Effector CD8-positive, alpha-beta T cell (primary cell): ENCODE measurements at places on chromosomes 6 and 20.

DNA sequence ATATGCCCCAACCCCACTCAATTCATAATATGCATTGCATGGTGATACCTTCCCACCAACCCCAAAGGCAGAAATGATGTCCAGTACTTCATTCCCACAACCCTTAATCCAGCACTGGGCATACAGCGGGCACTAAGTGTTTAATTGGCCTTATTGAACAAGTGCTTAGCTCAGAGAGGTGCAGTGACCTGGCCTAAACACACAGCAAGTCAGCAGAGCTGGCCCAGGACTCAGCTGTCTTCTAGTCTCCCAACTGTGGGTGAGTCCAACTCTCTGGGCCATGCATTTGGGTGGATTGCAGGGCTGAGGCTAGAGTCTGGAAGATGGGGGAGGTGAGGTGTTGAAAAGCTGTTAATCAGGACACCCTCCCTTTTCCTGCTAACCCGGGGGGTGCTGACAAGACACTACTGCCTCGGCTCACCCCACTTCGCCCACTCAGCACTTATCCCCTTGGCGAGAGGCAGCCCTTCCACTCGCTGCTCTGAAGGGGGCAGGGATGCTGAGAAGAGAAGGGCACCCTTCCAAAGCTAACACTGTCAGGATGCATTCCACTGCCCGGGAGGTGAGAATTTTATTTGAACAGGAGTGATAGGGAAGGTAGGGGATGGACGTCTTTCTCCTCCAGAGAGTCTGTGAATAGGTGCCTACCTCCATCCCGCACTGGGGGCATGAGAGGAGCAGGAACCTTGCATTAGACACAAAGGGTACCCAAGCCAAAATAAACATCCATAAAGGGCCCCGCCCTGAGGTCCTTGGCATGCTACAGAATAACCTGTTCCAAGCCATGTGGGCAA is 14.2 kb downstream of the KCNK5 start:
- no peak for DNase-seq

DNA sequence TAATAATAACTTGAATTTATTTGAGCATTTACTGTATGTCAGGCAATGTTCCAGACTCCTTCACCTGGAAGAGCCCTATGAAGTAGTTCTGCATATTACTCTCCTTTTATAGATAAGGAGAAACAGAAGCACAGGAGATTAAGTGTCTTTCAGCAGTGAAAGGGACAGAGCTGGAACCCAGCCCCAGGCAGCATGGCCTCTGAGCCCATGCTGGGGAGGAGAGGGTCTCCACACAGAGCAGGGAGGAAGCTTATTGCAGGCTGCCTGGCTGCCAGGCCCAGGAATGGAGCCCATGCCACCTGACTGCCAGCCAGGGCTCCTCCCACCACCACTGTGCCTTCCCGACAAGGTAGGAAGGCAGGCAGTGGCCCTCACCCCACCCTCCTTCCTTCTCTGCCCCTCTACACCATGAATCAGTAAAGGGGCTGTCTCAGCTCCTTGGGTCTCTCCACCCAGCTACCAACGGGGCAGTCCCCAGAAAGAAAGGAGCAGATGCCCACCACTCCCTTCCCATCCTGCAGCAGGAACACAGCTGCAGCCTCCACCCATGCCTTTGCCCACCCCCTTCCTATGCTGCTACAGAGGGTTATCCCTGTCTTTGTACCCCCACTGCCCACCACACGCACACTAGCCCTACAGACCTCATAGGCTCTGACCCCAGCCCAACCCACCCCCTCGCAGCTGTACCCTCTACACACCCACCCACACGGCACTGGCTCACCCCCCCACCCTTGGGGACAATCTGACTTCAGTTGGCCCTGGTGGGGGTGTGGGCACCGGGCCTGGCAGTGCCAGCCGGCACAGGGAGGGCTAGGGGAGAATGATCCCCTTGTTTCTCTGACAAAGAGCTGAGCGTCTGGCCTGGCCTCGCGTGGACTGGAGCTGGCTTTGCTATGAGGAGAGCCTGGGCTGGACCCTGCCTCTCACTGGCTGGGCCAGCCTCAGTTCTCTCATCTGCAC is 41.8 kb downstream of the TFEB start:
- DNase-seq = no peak

DNA sequence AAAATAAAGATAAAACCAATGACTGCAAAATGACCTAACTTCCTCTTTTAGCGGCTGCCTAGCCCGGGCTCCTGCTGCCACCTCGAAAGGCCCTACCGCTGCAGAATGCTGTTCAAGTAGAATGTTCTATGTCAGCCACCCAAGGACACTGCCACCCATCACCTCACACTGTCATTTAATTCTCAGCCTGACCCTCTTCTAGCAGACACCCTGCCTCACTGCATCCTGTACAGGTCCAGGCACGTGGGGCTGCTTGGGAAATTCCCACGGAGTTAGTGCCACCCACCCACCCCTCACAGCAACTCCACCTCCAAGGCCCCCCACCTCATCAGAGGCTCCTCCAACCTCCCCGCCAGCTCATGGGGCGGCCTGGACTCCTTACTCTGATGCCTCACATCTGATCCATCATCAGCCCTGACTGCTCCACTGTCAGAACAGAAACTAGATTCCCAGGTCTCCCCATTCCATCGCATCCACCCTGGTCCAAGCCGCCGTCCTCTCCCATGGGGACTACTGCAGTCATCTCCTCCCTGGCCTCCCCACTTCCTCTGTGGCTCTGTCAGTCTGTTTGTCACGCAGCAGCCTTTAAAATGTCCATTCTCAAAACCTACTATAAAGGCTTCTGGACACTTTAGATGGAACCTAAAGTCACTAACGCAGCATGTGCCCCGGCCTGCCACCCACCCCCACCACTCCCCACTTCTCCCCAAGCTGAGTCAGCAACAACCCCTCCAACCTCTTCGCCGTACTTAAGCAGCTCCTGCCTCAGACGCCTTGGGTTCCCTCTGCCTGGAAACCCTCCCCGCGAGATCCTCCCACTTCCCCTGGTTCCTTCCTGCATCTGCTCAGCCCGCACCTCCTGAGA is 17.0 kb downstream of the NFATC2 start:
- no peak for DNase-seq

DNA sequence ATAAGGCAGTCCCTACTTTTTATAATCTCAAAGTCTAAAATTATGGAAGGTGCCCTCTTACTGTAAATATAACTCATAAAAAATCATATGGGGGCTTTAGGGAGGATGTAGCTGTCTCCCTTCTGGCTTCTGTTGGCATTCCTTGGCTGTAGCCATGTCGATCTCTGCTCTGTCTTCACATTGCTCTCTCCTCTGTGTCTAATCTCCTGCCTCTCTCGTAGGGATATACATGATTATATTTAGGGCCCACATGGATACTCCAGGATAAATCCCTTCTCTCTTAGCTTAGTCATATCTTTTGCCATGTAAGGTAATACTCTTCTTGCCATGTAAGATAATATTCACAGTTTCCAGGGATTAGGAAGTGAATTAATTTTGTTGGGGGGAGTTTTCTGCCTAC is 28.6 kb downstream of the CDS2 start:
- DNase-seq = no peak

- DNase-seq = no peak
Observed at GRCh38 chr20:24678351-24679106, 209.1 kb downstream of the SYNDIG1 start.

GRCh38 chr6:79250107-79250514 is 15.6 kb upstream of the HMGN3 start:
- no peak for DNase-seq

- no peak for DNase-seq
Observed at GRCh38 chr6:17628873-17629272, 28.8 kb downstream of the FAM8A1 start.

GRCh38 chr20:62716198-62716940 is 7.7 kb downstream of the NTSR1 start:
- no peak for DNase-seq

GRCh38 chr20:59741073-59741472 is 136.7 kb downstream of the PHACTR3 start:
- no peak for DNase-seq

DNA sequence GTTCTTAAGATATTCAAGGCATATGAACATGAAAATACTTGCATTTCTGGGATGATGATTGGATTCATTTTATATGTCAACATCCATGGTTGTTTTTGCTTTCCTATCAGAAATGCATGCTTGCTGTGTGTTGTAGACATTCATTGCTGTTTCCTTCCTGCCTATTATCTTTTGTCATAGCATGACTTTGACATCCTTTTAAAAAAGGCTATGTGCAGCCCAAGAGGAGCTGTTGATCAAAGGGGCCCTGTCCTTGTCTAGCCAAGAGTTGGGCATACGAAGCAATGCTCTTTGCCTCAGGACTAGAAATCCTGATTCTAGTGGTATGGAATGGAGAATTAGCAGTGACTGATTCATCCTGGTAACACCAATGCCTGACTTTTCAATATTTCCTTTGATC is 143.1 kb downstream of the RNF144B start:
- no peak for DNase-seq

GRCh38 chr6:150567380-150567779 is 32.3 kb upstream of the PLEKHG1 start:
- no peak for DNase-seq

GRCh38 chr6:98200084-98200483 is 634.3 kb upstream of the POU3F2 start:
- DNase-seq = no peak

DNA sequence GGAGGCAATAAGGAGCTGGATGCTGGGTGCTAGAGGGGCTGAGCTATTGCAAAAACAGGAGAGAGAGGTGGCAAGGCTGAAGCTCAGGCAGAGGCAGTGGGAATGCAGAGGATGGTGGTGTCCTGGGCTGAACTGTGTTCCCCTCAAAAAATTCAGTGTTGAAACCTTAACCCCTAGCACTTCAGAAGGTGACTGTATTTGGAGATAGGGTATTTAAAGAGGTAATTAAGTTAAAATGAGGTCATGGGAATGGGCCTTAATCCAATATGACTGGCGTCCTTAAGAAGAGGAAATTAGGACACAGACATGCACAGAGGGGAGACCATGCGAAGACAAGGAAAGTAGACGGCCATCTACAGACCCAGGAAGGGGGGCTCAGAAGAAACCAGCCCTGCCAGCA is 11.5 kb upstream of the MMP9 start:
- DNase-seq = no peak

DNA sequence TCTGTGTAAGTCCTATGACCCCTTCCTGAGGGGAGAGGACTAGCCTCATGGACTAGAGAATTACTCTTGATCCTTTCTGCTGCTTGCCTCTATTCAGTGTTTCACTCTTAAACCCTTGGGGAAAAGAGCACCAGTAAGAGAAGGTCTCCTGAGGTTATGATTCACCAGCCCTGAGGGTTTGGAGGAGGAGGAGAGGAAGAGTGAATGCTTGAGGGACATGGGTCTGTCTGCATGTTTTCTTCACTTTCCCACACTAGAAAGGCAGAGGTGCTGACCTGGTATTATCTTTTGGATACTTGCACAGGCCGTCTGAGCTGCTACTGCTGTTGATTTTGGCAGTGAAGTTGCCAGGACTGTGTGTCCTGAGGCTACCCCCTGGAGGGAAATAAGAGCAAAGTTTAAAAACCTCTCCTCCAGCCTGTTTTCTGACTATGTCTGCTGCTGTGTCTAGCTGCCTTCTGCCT is 78.3 kb downstream of the CD109 start:
- no peak for DNase-seq

DNA sequence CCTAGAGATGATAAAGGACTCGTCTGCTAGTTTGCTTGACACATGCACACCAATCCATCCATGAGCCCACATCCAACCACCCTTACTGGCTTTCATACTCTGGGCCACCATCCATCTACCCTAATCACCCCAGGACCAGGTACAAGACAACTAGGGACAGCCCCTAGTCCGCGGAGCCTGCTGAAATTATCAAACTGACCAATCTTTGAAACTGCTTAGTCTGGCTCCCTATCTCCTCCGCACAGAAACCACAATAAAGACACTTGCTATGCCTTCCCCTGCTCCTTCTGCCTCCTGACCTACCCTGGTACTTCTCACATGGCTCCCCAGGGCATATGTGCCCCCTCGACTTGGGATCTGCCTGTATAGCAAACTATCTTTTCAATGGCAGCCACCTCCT is 33.1 kb downstream of the PXDC1 start:
- DNase-seq = no peak

DNA sequence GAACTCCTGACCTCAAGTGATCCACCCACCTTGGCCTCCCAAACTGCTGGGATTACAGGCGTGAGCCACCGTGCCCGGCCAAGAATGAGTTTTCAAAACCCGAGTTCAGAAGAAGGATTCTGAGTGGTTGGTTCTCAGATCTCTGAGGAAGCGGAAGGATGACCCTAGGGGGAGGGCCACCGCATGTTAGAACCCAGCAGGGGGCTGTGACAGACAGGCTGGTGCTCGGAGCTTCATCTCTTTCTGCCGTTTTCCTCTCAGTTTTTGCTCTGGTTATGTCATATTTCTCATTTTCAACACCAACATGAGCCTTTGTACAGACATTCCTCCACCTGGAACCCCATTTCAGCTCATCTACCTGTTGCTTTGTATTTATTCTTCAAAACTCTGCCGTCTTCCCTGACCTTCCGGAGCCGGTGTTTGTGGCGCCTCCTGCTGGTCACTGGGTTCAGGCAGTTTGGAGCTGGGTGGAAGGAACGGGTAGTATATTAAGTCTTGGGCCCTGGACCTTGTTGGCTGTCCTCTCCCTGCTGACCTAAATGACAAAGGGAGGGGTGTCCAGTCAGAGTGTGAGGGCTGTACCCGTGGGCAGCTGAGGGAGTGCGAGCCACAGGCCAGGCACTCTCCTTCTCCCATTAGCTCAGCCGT is at the start of gene DEFB123:
TSS of gene DEFB123 (plus strand) at position 621 of the 648 bp plus-strand sequence. CDS start 67 bp downstream, outside the sequence.
- DNase-seq = no peak

GRCh38 chr20:5451643-5452210 is 135.0 kb upstream of the PROKR2 start:
- no peak for DNase-seq

- DNase-seq = no peak
Observed at GRCh38 chr6:15106958-15107643, 138.8 kb upstream of the JARID2 start.

DNA sequence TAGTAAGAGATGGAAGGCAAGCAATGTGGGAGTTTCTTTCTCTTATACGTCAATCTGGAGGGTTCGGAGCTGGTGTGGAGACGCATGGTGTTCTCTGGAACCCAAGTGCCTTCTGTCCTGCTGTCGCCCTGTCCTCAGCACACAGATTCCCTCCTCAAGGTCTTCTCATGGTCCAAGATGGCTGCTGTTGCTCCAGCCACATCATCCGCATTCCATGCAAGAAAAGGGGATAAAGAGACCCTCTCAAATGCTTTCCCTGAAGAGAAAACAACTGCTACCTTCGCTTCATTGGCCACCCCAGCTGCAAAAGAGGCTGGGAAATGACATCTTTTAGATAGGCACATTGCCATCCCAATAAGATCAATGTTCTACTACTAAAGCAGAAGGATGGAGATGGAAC is 151.2 kb downstream of the ANKRD60 start:
- no peak for DNase-seq

DNA sequence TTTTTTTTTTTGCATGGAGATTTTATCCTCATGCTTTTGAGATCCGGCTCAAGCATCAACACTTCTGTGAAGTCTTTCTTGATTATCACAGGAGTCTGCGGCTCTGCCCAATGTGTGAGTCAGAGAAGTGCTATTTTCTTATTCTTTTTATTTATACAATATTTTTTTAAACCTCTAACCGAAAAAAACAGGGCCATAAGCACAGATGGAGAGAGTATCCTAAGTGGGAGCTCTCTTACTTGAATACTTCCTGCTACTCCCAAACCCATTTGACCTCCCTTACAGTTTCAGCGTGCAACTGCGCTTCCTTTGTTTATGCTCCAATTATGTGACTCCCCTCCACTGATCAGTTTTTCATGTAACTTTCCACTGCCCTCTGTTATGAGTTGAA is 8.7 kb upstream of the ATXN1 start:
- no peak for DNase-seq
